Airway epithelial cell (primary cell): ENCODE measurements at places on chromosomes 7 and 10. TPM values are rescaled to one million over a fixed set of nuclear protein-coding genes. Genes with fewer than 3 reads are reported as not detected.

The KIAA1549 gene
- 1.0 and 1.7 TPM in 2 replicates for total RNA-seq

The OR2A1 gene
- not detected in 2 replicates for total RNA-seq

The CPA1 gene
- total RNA-seq = not detected in 2 replicates

The MLXIPL gene
- total RNA-seq = 0.07 and 0.09 TPM in 2 replicates

The TBX20 gene
- not detected in 2 replicates for total RNA-seq

The ASAH2 gene
- 0.63 and 5.0 TPM in 2 replicates for total RNA-seq

The HTR7 gene
- total RNA-seq = 10.4 and 11.6 TPM in 2 replicates

The HOXA4 gene
- total RNA-seq = not detected in 2 replicates

The GPR158 gene
- total RNA-seq = not detected in 2 replicates

The ATP6V0A4 gene
- total RNA-seq = 0.21 and 0.23 TPM in 2 replicates

The INHBA gene
- 3.8 and 5.9 TPM in 2 replicates for total RNA-seq

The GLCCI1 gene
- 1.7 and 4.8 TPM in 2 replicates for total RNA-seq

The CLEC2L gene
- not detected in 2 replicates for total RNA-seq

The GRB10 gene
- total RNA-seq = 10.4 and 10.8 TPM in 2 replicates

The PTPRN2 gene
- 0.28 and 1.1 TPM in 2 replicates for total RNA-seq

The WNT16 gene
- total RNA-seq = not detected in 2 replicates

The PDE6C gene
- total RNA-seq = not detected in 2 replicates

The NAPEPLD gene
- 1.0 and 2.3 TPM in 2 replicates for total RNA-seq

The FEZF1 gene
- total RNA-seq = not detected in 2 replicates
